ENCODE measurements at places on chromosomes 11 and 22.

GRCh38 chr22:29339381-29340235 lies 24.1 kb upstream of the RASL10A start:
- no peak for DNase-seq

DNA sequence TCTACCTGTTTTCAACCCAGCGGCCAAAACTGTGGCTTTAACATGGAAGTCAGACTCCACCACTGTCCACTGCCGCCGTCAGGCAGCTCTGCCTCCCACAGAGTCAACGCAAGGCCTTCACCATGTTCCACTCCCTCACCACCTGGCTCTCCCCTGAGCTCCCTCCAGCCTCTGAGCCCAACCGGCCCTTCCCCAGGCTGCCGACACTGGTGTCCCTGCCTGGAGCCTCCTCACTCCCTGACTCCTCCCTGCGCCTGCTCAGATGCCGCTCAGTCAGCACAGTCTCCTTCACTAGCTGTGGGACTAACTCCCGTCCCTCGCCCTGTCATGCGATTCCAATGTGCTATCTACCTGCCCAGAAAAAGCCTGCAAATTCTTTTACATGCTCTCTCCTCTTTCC lies 16.3 kb downstream of the SULT4A1 start:
- DNase-seq, result no peak

GRCh38 chr11:67261946-67262681 lies 4.2 kb upstream of the GRK2 start:
- peak; percentile 19 for DNase-seq

DNA sequence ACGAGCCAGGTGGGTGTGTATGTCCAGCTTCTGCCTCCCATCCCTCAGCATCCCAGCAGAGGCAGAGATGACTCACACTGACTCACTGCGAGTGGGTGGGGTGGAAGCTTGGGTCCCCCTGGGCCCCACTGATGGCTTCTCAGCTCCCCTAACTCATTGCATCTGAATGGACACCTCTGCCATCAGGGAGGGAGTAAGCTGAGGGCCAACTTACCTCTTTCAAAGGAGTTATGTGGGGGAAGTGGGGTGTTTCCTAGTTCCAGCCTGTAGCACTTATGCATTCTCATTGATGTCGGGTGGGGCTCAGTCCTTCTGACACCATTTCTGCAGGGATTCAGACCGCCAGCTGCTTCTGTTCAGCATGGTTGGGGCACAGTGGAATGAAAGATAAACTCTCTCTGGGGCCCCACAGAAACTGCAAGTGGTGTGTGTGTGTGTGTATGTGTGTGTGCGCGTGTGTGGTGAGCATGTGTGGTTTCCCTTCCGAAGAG lies 1425.8 kb downstream of the TBC1D22A start:
- DNase-seq, result peak; percentile 52

DNA sequence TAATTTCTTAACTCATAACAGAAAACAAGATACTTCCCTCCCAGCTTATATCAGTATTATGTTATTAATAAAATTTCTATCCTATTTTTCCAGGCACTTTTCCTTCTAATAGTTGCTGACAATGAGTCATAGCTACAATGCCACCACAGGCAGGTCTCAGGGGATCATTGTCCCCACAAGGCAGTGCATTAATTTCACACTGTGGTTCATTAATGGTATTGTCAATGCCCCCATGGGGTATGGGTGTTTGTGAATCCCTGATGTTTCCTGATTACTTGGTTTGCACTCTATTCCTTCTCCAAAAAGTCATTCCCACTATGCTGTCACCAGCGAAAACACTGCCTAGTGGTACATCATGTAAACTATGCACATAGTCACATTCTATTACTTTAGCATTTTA lies 345.5 kb upstream of the CTSC start:
- no peak for DNase-seq

All from SJCRH30 (cell line).